ENCODE measurements at places on chromosomes 7 and 10.

DNA sequence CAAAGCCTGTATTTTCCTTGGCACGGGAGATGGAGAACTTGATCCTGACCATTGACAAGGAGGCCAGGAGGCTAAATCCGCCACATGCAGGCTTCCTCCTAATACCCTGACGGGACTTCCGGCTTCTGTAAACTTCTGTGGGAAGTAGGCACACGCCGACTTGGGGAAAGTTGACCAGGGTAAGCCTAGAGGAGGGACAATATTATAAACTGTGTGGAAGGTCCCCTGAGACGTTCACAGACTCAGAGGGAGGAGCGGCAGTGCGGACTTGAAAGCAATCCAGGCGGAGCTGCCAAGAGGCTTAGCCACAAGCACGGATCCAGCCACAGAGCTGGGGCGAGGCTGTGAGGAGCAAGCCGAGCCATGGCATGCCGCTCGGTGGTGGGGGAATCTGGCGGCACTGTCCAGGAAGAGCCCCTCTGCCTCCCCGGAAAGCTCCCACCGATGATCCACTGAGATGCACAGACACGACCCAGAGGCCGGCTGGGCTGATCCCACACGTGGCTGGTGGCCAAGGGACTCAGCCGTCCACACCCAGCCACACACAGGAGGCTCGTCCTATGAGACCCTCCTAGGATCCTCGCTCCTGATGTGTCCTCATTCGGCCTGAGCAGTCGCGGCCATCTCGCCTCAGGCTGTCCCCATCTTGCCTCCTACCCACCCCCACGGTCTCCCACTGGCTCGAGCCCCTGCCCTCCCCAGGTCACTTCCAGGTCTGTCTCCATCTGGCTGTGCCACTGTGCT lies 40.0 kb upstream of the INSIG1 start:
- no peak for DNase-seq

GRCh38 chr10:48246501-48246900 lies 28.0 kb downstream of the FRMPD2 start:
- DNase-seq, result no peak

- no peak for DNase-seq
These were observed 55.3 kb upstream of the ZRANB1 start for GRCh38 chr10:124886610-124887009.

DNA sequence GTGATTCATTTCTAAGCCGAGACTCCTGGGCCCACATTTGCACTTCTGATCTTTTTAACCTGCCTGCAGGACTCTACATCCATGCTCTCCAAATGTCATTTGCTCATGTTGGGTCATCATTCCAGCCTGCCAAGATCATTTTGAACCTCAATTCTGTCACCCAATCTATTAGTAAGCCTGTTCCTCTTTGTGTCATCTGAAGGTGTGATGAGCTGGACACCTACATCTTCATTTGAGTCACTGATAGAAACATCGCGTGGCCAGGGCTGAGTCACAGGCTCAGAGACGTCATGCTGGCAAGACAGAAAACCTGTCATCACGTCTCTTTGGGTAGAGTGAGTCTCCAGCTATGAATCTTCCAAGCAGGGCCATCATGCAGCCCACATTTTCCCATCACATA lies 65.3 kb upstream of the SLF2 start:
- DNase-seq, result peak; percentile 45

DNA sequence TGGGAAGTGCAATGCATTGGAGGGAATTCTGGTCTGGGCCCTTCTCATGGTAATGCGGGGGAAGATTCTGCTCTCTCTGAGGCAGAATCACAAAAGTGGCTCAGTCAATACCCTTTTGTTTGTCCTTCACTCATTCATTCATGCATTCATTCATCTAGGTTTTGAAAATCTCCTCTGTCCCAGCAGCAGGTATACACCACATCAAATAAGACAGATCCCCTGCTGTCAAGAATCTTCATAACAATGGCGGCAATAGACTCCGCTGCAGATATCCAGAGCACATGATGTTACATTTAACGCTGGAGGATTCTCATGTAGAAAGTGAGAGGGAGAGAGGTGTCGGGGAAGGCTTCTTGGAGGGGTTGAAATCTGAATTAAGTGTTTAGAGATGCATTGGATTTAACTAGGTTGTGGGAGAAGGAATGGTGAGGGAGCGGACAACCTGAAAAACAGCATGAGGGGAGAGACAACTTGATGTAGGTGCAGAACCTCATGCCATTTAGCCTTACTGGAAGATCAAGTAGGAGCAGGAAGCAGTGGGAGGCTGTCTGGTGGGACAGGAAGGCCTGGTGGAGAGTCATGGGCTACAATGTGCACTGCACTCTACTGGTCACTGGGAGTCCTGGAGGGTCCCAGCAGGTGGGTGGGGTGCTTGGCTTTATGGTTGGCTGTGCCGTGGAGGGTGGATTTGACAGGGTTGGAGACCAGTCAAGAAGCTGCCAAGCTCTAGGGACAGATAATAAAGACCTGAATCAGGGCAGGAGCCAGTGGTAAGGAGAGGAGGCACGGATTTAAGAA lies 5.2 kb upstream of the FAM180A start:
- no peak for DNase-seq

DNA sequence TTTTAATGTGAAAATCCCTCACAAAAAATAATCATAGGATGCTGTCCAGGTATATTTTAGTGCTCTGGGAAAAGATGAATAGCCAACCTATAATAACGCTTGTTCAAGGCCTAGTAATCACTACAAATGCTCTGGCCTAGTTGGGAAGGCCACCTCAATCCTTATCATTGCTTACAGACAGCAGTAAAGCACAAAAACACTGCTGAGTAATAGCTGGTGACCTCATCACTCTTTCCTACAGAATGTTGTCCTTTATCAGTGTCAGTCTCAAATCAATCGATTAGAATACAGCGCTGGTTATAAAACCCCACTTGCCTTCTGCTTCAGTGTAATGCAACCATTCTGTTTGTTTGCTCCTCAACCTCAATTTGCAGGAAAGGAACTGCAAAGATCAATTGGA lies 72.6 kb upstream of the STEAP1 start:
- DNase-seq, result no peak

DNA sequence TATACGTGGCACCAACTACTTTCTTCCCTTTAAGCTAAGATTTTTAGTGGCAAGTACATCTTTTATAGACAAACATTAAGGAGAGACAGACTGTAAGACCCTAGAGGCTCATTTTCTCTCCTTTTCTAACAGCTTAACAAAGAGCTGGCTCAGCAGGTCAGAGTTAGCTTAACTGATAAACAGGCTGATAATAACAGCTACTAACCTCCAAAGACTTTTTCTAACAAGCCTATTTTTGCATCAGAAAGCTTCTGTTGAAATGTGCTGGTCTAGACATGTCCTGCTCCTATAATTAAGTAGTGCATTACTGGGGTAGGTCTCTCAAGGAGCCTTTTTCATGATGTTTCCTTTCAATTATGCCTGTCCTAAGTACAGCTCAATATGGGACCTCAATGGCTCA lies 238.2 kb upstream of the FAM3C start:
- DNase-seq, result no peak

- DNase-seq, result peak; percentile 74
These were observed 169.4 kb downstream of the ARHGAP12 start for GRCh38 chr10:31759124-31759798.

DNA sequence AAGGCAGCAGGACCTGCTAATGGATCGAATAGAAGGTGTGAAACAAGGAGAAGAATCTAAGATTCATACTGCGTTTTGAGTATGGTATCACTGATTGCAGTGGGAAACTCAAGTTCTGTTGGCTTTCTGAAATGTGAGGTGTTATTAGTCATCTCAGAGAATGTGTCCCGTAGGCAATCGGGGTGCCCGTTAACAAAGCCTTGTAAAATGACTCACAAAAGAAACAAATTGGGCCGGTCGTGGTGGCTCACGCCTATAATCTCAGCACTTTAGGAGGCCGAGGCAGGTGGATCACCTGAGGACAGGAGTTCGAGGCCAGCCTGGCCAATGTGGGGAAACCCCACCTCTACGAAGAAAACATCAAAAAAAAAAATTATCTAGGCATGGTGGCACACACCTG lies 118.2 kb upstream of the C7orf33 start:
- no peak for DNase-seq

DNA sequence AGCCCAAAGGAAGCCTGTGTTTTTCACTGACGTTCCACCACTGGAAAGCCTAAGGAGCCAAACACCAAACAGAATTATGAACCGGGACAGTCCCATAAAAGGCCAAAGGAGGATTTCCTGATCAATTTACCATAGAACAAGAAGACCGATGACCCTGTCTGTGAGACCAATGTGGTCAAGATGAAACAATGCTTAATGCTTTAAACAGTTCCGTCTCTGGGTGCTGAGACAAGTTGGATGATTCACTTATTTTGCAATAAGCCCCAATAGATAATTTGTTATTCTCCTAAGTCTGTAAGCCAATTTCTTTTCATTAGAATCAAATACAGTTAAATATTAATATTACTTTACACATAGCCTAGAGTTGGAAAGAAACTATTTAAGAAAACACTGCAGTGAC lies 134.9 kb downstream of the MICU1 start:
- no peak for DNase-seq

DNA sequence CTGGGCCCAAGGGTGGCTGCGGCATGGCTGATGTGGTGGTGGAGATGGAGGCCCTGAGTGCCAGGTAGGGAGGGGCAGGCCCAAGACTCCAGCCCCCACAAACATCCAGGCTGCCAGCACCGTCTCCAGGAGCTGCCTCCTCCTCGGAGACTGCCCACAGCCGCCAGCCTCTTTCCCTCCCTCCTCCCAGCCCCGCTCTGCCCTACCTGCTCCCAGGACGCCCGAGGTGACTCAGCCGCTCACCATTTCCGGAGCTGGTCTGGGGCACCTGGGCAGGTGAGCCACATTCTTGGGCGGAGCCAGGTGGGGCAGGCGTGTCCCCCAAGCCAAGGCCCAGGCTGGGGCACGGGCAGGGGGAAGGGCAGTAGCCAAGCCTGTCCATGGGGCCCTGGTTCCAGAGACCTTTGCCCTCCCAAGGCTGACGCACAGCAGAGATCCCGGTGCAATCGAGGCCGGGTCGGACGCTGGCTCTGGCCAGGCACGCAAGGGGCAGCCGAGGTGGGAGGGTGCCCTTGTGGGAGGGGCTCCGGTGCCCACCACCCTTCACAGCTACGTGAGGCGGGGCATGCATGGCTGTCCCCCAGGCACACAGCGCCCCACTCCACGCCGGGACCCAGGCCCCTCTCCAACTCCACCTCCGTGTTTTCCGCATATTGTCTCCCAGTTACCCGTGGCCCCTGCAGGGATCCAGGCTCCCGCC lies 8.8 kb downstream of the ADAP1 start:
- DNase-seq, result no peak

DNA sequence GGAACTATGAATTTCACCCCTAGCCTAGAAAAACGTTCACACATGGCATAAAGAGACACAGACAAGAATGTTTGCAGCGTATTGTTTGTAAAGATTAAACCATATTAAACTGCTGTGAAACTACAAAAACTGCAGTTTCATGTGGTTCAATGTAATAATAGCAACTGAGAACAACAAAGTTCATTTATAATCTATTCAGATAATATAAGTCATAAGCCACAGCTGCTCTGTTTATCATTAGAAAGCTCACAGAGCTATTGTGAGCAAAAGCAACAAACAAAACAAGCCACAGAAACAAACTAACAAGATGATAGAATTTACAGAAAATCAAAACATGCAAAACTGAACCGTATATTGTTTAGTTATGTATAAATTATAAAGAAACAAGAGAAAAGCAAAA lies 113.5 kb downstream of the AHR start:
- DNase-seq, result no peak

DNA sequence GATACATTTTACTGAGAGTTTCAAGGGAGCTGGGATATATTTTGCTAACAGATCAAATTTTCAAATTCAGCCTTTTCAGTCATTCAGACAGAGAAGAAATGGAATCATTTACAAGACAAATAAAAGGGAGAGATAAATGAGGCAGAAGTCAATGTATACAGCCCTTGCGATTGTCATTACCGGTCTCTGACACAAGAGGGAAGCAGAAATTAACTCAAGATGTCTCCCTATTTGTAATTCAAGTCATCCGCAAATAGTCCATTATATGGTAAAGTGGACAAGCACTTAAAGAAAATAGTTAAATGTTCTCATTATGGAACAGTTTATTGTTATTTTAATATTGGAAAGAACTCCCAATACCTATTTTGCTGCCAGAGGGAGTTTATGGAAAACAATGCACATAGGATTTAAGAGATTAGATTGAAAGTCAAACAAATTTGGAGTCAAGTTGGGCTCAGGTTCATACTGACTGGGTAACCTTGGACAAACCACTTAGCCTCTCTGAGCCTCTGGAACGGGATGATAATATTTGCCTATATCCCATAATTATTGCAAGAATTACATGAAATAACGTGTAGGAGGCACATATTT lies 89.3 kb upstream of the PRKCQ start:
- DNase-seq, result no peak

GRCh38 chr7:94374721-94375566 lies 19.8 kb upstream of the COL1A2 start:
- no peak for DNase-seq

DNA sequence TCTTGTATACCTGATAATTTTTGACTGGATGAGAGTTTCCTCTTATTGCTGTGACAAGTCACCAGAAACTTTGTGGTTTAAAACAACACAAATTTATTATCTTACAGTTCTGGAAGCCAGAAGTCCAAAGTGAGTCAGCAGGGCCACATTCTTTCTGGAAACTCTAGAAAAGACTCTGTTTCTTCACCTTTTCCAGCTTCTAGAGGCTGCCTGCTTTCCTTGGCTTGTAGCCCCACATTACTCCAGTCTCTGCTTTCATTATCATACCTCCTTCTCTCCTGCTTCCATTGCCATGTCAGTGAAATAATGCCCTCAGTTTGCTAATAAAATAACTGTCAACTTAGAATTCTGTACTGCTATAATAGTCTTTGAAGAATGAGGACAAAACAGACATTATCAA lies 65.3 kb downstream of the VCL start:
- no peak for DNase-seq

DNA sequence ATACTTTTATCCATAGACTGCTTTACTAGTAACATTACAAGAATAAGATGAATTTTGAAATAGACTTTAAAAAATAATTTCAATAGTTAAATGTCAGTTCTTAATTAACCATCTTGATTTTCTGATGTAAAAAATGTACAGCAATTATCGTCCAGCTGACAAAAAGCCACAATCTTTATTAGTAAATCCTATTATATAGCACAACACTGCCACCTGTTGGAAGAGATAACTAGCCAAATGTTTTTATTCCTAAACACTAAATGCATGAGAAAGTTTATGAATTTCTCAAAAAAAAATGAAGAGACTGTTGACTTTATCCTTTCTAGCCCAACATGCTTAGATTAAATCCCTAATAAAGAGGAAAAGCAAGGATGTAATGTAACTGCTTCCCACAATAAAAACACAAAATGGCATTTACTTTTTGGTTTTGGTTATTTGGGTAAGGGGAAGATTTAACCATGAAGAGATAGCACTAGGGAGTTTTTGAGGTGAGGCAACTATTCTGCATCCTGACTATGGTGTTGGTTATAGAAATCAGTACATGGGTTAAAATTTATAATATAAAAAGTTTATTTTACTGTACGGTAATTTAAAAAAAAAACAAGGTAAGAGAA lies 8.0 kb downstream of the COA1 start:
- DNase-seq, result no peak

Measured in activated naive CD8-positive, alpha-beta T cell treated with anti-CD3 and anti-CD28 coated beads for 36 hours (primary cell).